ENCODE measurements at places on chromosomes 6 and 20.

DNA sequence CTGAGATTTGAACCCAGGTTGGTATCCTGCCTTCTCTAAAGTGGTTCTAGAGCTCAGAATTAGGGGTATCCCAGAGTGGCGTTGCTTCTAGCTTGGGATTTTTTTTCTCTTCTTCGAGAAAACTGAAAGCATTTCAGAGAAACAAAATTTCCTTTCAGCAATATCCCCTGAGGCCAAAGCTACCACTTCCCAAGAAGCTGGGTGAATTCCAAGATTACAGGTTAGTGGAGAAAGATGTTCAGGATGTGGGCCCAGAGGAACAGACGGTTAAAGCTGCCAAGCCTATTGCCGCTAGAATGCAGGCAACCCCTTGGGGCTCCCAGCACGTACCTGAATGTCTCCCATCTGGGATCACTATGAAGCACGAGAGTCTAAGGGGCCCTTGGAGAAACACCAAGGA, 134.1 kb downstream of the FOXO3 start:
- no peak for DNase-seq

GRCh38 chr6:30570740-30571074, 535 bp upstream of the ABCF1 start:
- no peak for DNase-seq

- peak; percentile 87 for DNase-seq
Observed at GRCh38 chr6:159727717-159728445, 575 bp downstream of the WTAP start.

DNA sequence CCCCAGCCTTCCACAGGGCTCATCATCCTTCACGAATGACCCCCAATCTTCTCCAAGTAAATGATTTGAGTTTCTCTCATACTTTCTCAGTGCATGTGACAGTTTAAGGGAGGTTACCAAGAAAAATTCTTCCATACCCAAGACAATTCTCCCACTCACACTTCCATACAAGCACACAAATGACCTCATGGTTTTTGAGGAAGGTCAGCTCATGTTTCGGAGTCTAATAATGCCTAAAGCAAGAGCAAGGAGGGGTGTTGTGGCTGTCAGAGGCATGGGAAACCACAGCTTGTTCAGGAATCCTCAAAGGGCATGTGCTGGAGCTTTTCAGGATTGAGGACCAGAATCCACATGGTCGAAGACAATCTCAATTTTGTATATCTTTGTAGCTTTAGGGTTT, 279.0 kb downstream of the MAFB start:
- no peak for DNase-seq

GRCh38 chr20:18272451-18272850, 15.9 kb upstream of the ZNF133 start:
- no peak for DNase-seq

GRCh38 chr6:165922309-165922794, 245.3 kb downstream of the TBXT start:
- DNase-seq, result no peak

GRCh38 chr6:56915832-56916231, 39.1 kb upstream of the BEND6 start:
- DNase-seq, result no peak
